ENCODE measurements at places on chromosomes 12 and 14.

DNA sequence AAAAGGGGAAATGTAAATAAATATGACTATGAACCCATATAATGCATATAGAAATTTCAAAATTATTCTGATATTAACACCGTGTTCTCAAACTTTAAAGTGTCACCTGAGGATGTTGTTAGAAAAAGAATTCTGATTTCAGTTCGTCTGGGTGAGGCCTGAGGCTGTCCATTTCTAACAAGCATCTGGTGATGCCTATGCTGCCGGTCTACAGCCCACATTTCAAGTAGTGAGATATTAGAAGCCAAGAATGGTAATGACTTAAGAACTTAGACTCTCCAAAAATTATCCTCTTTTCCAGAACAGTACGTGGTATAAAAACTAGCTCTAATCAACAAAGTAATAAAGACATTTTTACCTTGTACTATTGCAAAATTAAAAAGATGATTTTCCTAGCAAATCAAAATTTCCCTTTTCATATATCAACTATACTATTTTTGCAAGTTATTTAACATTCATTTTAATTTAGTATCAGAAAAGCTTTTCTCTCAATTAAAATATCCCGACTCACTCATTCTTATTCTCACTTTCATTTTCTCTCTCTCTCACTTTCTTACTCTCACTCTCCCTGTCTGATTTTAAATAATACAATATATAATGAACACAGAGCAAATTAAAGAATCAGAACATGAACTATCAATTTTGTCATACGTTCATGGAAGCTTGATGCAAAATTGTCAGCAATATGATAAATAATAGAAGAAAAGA lies 35.0 kb downstream of the PIK3C2G start:
- DNase-seq, result no peak

- DNase-seq, result no peak
These were observed 31.9 kb upstream of the OSBPL8 start for GRCh38 chr12:76591476-76591875.

- no peak for DNase-seq
These were observed 444.6 kb upstream of the CCDC196 start for GRCh38 chr14:66041582-66041981.

DNA sequence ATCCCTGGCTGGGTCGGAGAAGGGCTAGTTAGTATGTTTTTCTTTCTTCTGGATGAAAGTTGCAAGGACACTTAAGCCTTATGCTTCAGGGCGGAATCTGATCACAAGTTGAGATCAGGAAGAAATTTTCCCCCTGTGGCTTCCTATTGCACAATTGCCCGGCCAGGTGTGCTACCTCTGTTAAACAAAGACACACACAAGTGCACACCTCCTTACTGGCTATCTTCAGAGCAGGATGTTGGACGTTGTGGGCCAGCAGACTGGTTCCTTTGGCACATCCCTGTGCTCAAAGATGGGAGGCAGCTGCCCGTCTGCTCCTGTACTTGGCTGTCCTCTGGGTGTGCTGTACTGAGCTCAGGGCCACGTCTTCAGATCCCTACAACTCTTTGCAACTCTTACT lies 19.1 kb downstream of the ETV6 start:
- DNase-seq, result no peak

DNA sequence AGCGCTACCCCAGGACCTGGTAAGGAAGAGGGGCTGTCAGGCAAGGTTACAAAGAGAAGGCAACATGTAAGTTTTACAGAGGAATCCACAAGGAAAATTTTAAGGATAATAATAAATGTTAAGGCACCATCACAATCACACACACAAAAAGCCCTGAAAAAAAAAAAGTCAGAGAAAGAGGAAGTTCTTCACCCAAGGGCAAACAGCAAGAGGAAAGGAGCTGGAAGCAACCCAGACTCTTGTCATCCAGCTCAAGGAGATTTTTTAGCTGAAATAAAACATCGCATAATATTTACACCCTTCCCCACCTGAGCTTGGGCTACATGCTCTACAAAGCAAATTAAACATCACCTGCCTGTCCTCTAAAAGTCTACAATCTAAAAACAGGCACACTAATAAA lies 9.5 kb downstream of the SPTB start:
- DNase-seq, result no peak

DNA sequence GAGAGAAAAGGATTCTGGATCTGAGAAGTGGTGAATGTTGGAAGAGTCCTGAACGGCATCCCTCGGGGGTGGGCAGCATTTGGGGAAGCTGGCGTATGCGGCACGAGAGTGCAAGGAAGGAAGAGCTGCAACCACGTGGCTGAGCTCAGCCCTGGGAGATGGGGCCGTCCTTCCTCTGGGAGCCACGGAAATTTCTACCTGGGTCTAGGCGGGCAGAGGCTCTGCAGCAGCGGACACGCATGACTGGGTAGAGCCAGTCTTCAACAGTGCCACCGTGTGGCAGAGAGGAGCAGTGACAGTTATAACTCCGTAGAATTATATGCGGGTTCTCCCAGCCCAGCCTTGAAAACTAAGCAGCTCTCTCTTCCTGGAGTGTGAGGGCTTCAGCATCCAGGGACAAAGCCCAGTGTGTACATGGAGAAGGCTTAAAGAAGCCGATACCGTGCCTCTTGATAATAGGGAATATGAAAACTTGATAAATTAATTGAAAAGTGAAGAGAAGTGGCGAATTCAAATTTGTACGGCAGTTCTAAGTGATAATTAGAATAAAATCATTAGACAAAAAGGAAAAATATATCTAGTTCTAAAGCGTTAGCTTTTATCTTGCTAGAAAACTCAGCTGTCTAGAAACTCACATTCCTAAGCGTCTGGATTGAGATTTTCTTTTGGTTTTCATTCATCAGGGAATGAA lies 82.9 kb upstream of the STXBP6 start:
- DNase-seq, result no peak

All from activated CD8-positive, alpha-beta memory T cell treated with anti-CD3 and anti-CD28 coated beads for 1 hour (primary cell).